ENCODE measurements at places on chromosomes 6 and 20.

DNA sequence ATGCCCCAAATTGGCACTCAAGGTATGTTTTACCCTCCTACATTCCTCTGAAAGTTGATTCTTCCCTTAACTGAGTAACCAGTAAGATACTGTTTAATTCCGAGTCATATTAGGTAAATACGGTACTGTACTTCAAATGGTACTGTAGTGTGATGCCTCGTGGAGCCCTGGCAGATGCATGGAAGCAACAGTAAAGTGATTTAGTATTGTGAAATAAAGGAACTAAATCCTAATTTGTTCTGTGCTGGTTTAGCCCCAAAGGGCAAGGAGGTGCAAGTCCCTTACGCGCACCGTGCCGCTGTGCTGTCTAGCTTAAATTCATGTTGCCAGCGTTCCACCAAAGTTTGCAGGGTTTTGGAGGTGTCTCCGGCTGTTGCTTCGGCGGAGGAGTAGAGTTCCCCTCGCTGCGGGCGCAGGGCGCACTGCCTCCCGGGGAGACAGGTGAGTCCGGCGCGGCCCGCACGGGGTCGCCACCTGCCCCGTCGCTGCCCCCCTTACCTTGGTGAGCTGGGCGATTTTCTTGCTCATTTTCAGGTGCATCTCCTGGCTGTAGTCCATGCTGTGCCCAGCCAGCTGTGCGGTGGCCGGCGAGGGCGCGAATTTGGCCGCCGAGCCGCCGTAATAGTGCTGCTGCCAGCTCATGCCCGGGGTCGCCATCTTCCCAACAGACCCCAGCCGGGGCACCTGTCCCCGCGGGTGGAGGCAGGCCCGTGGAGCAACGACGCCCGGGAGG lies 655 bp downstream of the FAM184A start:
- DNase-seq = no peak

GRCh38 chr6:53673162-53673727 lies 7.7 kb upstream of the KLHL31 start:
- no peak for DNase-seq

DNA sequence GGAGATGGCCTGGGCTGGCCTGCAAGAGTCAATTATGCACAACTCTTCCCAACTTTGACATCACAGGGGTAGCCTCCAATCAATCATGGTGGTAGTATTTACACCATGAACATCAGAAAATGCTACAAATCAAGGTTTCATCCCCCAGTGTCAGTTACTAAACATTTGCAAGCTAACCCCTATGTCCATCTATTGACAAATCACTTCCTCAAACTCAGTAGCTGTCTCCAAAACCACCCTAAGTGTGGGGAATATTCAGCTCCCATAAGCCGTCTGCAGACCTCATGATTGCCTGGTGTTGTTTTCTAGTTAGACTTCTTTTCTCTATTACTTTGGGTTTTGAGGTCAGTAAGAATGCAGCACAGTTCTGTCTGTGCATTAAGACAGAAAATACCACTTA lies 200.8 kb upstream of the RIN2 start:
- DNase-seq = no peak

- no peak for DNase-seq
Measured at GRCh38 chr6:169200893-169201514, 52.6 kb downstream of the THBS2 start.

DNA sequence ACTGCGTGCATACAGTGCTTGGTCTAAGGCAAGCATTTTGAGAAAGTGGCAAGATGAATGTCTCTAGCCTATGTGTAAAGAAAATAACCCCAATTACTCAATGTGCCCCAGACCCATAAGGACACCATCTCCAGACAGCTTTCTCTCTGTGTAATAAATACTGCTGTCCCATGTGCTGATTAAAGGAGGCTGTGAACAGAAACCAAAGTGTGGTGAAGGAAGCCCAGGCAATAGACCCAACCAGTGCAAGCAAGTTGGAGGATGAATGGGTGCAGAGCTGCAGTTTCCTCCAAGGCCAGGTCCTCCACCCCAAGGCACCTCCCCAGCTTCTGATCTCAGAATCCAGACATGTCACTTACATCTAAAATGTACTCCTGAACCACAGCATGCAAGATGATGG lies 60.6 kb downstream of the TRAM2 start:
- no peak for DNase-seq

DNA sequence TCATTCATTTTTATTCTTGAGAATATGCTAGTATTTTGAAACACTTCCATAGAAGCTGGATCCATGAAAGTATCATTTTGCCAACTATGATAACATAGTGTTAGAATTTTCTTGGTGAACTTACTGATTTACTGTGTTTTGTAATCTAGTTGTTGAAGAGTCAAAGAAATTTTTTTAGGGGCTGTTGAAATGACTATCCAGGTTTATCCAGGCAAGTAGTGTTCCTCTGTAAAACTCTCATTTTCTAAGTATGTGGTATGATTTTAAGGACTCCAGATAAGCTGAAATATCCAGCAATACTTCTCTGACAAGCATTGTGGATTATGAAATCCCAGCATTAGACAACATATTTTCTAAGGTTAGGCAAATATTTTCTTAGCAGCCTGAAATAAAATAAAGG lies 95.9 kb downstream of the GRIK2 start:
- no peak for DNase-seq

- DNase-seq = no peak
Measured at GRCh38 chr6:140366991-140367390, 992.5 kb upstream of the CITED2 start.

GRCh38 chr6:17233531-17233930 lies 47.6 kb upstream of the RBM24 start:
- DNase-seq = no peak

- DNase-seq = peak; percentile 18
Measured at GRCh38 chr20:56506103-56506502, 18.4 kb upstream of the FAM209A start.

GRCh38 chr20:53660078-53660909 lies 66.7 kb upstream of the ZNF217 start:
- DNase-seq = peak; percentile 82

- no peak for DNase-seq
Measured at GRCh38 chr6:126038234-126038633, 51.9 kb downstream of the TRMT11 start.

- no peak for DNase-seq
Measured at GRCh38 chr6:82484001-82484400, 120.4 kb downstream of the TPBG start.

DNA sequence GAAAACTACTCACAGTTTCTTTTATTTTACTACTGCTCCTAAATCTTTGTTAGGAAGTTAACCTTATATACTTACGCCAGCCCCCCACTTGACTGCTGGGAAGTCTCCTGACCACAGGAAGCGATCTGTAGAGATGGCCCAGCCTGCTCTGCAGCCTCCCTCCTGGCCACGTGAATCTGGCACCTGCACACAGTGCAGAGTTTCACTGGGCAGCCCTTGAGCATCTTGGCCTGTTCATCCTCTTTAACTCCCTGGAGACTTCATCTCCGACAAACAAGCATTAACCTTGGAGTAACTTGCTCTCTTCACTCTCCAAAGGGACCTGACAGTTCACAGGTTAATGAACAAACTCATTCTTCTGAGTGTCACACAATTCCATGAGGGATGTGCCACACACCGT lies 294.1 kb downstream of the BTBD9 start:
- no peak for DNase-seq
